Gastroesophageal sphincter (tissue), 4 donors: ENCODE measurements at places on chromosomes 5 and 9. TPM values are rescaled to one million over a fixed set of nuclear protein-coding genes. Genes with fewer than 3 reads are reported as not detected.

C5orf63 gene
- 0.59 TPM for total RNA-seq

PRELID2 gene
- total RNA-seq = 19.8 TPM

PCDHB6 gene
- total RNA-seq = 2.0 TPM

GRCh38 chr9:1005043-1005667, 28.7 kb downstream of the DMRT3 start:
- no peak for ATAC-seq

GRCh38 chr9:128635266-128636023, 21.2 kb downstream of the DYNC2I2 start:
- peak; percentile 98 for ATAC-seq

DNA sequence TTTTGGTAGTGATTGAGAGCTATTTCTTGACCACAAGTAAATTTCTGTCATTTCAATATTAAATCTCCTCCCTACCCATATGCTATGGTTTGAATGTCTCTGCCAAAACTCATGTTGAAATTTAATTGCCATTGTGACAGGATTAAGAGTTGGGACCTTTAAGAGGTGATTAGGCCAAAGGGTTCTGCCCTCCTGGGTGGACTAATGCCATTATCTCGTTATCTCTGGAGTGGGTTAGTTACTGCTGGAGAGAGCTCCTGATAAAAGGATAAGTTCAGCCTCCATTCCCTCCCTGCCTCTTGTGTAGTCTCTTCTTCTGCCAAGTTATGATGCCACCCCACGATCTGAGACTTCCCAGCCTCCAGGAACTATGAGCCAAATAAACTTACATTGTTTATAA, 3.6 kb upstream of the DRD1 start:
- ATAC-seq = no peak

GRCh38 chr9:114238891-114239875, 83.7 kb upstream of the ORM1 start:
- ATAC-seq = no peak

DNA sequence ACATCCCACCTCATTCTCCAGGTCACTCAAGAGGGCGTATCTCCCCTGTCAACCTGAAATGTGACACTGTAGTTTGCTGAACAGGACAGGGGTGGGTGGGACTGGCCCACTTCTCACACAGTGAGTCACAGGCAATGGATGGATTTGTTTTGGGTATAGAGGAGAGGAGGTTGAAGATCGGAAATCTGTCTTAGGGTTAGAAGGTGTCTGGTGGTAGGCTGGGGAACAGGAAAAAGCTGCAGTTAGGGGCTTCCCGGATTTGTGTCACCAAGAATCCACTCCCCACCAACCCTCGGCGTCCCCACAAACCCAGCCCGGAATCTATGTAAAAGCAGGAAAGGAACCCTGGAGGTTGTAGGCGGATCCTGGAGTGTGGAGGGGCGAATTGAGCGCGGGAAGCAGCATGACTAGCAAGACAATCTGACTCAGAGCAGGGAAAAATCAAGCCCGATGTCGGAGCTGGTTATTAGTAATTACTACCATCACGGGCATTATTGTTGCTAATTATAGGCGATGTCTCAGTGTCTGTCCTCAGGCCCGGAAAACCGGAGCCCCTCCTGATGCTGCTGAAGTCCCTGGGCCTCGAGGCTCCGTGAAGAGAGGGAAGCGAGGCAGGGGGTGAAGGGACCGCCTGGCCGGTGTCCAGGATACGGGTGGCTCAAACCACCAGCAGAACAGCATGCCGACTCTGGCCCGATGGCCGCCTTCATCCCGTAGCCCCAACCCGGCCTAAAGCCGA, 1.7 kb upstream of the IRX1 start:
- no peak for ATAC-seq

DNA sequence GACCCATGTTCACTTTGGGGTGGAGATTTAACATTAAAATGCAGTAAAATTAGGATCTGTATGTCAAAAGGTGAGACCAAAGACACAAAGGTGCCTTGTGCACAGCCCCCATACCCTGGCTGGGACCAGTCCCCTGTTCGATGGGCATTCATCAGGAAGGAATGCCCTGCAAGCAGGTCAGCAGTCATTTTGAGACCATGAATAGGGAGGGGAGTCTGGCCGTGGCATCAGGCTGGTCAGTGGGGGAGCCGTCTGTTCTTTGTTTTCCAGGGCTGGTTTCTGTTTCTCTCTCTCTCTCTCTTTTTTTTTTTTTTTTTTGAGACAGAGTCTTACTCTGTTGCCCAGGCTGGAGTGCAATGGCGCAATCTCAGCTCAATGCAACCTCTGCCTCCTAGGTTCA, 68.9 kb upstream of the GOLM1 start:
- no peak for ATAC-seq

GRCh38 chr9:86749894-86750255, 197.4 kb downstream of the GAS1 start:
- no peak for ATAC-seq

GRCh38 chr5:10736354-10736753, 24.7 kb downstream of the DAP start:
- no peak for ATAC-seq

DNA sequence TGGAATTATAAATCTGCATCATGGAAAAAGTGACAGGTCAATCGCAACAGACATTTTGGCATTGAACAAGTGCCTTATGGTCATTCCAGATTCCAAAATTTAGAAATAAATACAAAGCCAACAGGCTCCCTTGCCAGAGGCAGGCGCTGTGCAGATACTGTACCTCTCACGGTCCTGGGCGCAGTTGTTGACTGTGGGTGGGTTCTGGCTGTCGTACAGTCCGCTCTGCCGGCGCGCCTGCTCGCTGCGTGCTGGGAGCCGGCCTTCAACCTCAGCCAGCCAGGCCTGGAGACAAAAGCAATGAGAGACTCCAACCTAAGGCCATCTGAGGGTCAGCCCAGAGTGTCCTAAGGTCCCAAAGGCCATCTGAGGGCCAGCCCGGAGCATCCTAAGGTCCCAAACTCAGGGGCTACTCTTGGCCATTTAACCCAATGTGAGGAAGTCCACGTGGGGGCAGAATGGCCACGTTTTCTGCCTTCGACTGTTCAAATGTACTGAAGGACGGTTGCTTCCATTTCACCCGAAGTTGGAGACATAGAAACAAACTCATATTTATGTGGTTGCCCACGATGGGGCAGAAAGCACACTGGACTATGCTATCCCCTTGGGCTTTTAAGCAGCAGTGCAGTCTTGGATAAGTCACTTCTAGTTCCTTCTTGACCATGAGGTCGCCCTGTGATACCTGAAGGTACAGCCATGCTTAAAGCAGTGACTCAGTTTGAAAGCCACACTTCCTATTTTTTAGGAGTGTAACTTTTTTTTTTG, 65.2 kb downstream of the USP20 start:
- ATAC-seq = no peak
